ENCODE measurements at places on chromosomes 4 and X.

GRCh38 chr4:101370663-101371210 lies 23.4 kb upstream of the PPP3CA start:
- DNase-seq = no peak

GRCh38 chrX:46737462-46737861 lies 21.5 kb downstream of the SLC9A7 start:
- no peak for DNase-seq

DNA sequence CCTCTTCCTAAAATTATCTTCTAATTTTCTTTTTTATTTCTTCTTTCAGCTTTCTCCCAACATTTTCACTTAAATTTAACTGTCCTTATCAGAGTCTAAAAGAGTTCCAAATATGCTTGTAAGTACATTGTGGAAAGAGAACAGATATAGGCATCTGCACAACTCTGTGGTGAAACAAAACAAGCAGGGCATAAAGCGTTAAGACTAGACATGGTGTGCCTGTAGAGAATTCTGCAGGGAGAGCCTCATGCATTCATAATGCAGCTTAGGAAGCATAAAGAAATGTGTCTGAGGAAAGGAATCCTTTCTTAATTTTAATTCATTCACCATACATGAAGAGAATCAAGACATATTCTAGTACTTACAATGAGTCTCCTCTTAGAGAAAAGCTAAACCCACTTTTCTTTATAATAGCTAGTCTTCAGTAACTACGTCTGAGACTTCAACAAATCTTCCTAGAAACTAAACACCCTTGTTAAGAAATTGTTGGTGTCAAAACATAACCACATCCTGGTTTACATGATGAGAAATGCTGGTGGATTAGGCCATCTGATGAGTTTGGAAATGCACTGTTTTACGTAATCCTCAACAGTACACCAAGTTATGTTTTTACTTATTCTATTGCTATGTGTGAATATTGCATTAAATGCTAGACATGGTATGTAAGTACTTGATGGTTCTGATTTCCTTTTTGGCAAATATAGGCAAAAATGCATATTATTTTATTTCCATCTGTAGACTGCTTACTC lies 307.8 kb upstream of the GIMD1 start:
- no peak for DNase-seq

DNA sequence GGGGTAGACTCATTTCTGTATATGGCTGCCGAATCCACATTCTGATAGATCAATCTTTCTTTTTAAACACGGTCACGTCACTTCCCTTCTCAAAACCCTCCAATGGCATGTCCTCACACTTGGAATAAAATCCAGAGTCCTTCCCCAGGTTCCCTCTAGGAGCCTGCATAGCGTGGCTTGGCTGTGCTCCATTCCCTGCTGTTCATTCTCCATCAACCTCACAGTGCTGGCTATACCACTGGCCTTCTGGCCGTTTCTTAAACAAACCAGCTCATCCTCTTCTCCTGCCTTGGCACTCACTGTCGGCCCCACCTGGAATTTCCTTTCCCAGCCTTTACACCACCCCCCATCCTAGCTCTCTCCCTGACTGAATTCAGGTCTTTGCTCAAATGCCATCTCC lies 77.1 kb downstream of the RBM47 start:
- DNase-seq = no peak

GRCh38 chr4:53622739-53623151 lies 31.5 kb upstream of the LNX1 start:
- no peak for DNase-seq

DNA sequence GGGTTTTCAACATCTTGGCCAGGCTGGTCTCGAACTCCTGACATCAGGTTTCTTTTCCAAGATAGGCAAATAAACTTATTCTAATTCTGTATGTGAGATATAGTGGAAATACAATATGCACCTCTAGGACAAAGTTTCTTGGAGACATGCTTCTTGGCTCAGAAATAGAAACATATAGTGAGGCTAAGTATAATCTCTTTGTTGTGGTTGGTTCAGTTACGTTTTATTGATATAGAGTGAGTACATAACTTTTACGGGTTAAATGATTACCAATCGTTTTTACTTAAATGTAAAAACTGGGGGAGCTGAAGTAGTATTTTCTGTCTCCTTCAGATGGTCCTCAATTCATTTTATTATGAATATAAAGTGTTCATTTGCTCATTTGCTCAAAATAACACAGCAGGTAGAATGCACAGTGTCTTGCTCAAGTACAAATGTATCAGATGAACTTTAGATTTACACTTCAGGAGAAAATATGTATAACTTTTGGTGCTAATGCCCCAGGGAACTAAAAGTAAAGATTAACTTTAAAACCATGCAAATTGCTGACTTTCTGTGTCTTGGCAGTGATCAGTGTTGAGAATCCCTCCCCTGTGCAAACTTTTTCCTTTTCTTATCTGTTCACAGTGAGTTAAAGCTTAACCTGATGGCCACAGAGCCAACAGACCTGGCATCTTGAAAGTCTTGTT lies 77.6 kb downstream of the AFF1 start:
- no peak for DNase-seq

- no peak for DNase-seq
Measured at GRCh38 chrX:2317527-2318055, 183.2 kb downstream of the DHRSX start.

GRCh38 chrX:69094977-69095669 lies 70.1 kb downstream of the PJA1 start:
- peak; percentile 35 for DNase-seq

- no peak for DNase-seq
Measured at GRCh38 chr4:41332510-41333054, 75.9 kb downstream of the UCHL1 start.

DNA sequence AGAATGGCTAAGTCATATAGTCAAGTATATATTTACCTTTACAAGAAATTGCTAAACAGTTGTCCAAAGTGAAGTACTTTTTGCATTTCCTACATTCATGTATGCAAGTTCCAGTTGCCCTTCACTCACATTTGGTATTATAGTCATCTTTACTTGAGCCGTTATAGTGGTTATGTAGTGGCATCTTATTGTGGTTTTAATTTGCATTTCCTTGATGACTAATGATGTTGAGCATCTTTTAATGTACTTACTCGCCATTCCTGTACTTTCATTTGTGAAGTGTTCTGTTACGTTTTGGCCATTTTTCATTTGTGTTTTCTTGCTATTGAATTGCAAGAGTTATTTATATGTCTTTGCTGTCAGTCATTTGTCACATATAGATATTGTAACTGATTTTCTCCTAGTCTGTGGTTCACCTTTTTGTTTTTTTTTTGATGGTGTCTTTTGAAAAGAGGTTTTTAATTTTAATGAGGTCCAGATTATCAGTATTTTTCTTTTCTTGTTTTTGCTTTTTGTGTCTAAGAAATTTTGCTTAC lies 27.6 kb downstream of the ARFIP1 start:
- DNase-seq = no peak

DNA sequence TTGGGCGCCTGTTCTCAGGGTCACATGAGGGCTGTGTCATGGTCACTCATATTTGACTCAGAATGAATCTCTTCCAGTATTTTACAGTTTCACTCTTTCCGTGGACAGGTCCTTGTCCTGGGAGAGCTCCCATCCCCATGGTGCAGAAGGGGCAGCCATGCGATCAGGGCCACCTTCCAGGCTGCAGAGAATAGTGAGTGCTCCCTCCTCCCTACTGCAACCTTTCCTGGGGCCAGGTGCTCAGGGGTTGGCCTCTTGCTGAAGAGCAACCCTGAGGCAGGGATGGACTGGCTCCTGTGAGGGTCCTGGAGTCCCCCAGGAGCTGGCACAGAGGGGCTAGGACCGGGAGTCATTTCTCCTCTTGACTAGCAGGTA lies 108.4 kb downstream of the ABLIM2 start:
- DNase-seq = no peak

DNA sequence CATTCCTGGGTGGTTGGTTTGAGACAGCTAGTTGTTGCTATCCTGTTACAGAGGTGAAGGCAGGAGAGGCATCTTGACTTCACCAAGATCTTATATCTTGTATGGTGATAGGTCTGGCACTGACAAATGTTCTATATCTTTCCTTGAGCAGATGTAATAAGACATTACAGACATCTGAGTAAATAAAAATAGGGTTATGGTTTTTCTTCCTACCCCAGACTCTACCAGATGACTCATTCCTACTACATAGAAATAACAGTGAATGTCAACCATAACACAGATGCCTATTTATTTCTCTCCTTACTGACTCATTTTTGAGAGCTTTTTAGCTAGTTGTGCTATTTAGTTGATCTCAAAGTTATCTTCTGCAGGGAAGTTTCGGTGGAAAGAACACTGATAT lies 21.9 kb downstream of the HNRNPH2 start:
- no peak for DNase-seq

DNA sequence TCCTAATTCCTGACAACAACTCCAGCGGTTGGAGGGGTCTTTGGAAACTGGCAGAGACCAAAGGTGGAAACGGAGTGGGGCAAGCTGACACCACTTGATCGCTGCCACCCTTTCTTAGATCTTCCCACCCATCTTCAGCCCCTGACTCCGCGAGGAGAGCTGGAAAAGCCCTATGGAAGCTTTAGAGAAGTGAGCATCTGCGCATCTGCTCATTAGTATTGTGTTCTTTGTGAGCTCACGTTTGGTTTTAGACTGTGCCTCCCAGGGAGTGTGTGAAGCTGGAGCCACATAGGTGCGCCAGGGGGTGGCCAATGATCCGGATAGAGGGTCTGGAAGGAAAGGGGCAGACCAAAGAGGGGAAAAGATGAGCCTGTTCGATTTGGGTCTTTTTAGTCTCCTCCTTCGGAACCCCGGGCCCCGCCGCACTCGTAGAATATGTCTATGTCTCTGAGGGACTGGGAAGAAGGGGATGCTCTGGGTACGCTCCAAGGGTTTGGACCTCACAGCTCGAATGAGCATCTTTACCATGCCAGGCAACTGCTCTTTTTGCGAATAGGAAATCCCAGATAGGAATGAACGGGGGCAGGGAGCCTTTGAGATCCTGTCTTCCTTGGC lies 578 bp upstream of the DKK2 start:
- DNase-seq = peak; percentile 24

GRCh38 chr4:3483471-3483921 lies 20.4 kb downstream of the DOK7 start:
- no peak for DNase-seq

DNA sequence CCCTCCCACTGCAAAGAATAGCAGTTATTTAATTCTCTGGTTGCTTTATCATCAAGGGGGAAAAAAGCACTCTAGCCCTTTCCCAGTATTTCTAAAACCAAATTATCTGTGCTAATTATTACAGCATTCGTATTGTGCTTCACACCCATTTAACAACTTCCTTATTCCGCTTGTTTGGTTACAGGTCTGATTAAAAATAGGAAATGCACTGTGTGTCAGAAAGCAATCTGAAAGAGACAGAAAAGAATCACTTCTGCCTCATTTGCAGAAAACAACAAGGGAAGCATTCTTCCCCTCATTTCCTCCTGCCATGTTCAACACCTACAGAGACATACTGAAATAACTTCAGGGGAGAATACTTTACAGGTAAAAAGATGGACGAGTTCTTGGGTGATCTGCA lies 114.9 kb upstream of the MAP3K15 start:
- no peak for DNase-seq

All from D341Med (cell line).